ENCODE measurements at places on chromosomes 3 and 15.

DNA sequence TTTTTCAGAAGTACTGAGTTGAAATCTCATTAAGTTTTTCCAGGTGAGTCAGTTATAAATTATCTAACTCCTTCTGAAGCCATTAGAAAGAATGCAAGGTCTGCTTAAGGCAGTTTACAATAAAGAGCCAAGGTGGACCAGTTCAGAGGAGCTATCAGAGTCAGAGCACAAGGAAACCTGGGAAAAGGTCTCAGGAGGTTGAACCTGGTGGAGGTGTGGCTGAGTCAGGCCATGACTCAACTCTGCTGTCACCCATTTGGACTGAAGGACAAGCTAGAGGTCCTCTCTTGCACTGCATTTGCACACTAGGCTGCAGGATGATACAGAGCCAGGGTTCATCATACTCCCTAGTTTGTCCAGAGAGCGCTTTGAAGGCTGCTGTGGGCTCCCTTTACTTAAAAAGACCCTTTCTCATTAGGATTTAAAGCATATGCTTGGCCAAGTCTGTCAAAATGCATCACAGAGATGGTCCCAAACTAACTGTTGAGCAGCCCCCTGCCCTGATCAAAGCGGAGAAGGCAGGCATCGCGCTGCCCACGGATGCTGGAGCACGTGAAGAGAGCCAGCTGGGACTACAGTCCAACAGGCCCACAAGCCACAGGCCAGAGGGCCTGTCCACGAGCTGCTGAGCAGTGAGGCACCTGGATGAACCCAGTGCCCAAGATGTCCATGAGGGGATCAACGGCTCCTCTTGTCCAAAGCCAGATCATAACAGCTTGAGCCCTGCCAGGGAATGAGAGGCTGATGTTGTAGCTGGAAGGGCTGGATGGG is 26.0 kb upstream of the MRPS22 start:
- DNase-seq: no peak

DNA sequence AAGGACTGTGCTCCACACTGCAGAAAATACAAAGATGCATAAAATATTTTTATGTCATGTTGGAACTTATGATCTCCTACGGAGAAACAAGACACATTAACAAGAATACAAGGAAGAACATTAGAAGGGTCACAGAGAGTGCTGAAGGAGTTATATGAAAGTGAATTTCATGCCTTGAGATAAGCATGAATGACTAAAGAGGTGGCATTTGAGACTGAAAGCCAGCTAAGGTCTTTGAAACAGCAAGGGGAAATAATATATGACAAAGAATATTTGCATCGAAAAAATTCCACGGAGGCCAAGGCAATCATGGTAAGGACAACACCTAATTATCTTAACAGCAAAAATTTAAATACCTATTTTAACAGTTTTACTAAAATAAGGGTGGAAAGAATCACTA is 12.5 kb downstream of the GSK3B start:
- no peak for DNase-seq

DNA sequence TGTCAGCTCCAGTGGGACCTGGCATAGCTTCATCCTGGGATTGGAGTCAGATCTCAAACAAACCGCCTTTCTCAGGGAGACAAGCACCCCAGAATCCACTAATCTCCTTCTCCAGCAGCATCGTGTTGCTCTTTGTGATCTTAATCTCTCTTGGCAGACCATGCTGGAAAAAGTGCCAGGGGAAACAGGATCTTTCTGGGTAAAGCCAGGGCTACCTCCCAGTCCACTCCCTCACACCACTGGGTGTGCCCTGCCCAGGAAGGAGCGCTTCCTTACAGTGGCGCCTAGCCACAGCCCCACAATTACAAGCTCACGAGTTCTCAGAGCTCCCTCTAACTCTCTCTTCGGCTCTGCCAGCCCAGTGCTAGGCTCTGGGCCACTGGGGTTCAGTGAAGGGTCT is 32.2 kb downstream of the RPLP1 start:
- no peak for DNase-seq

GRCh38 chr15:62419192-62419591 is 254.1 kb upstream of the C2CD4B start:
- DNase-seq: no peak

- DNase-seq: no peak
Observed at GRCh38 chr3:152241142-152242017, 27.3 kb upstream of the MBNL1 start.

- no peak for DNase-seq
Observed at GRCh38 chr3:56622381-56622780, 60.7 kb downstream of the TASOR start.

DNA sequence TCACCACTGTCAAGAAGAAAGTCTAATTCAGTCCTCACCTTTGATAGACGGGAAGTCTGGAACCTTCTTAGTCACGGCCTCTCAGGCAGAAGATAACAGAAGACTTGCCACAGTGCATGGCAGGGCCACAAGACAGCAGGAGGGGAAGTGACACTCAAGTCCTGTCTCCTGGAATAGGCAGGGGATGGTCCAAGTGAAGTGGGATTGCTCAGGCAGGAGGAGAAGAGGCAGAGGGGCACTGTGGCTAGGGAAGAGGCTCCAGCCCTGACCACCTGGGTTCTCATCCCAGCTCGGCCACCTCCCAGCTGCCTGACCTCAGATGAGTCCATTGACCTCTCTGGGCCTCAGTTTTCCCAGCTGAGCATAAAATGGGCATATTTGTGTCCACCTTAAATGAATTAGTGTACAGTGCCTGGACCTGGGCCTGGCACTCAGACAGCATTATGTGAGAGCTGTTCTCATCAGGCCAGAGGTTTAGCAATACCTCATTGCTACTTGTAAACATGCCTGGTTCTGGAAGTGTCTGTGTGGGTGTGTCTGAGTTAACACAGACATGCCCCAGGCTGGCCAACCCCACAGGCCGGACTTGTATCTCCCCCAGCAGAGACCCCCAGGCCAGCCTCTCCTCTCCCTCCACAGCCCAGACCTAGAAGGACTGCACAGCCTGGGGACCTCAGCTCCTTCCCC is 11.5 kb upstream of the PCSK6 start:
- no peak for DNase-seq

- DNase-seq: no peak
Observed at GRCh38 chr3:3170998-3171397, 8.5 kb downstream of the CRBN start.

GRCh38 chr3:146712806-146713205 is 107.7 kb upstream of the PLSCR5 start:
- no peak for DNase-seq

DNA sequence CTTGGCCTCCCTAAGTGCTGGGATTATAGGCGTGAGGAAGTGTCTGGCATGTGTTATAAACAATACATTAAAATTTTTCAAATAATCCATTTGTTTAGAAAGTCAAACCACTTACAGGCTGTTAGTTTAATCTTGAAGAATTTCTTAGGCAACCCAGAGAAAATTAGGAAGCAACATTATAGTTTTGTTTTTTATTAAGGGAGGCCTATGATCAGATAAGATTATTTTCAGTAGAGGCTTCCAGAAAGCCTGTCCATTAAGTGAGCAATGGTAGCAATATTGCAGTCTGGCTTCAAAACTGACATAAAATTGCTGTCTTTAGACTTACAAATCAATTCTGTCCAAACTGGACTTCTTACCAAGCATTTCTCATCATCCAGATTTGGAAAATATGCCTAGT is 49.6 kb downstream of the CD47 start:
- DNase-seq: no peak

GRCh38 chr3:56347219-56347871 is 120.9 kb downstream of the ERC2 start:
- DNase-seq: peak; percentile 40

GRCh38 chr3:38036286-38036685 is 2.7 kb upstream of the DLEC1 start:
- no peak for DNase-seq

- DNase-seq: no peak
Observed at GRCh38 chr15:79442911-79443310, 10.8 kb downstream of the MINAR1 start.

DNA sequence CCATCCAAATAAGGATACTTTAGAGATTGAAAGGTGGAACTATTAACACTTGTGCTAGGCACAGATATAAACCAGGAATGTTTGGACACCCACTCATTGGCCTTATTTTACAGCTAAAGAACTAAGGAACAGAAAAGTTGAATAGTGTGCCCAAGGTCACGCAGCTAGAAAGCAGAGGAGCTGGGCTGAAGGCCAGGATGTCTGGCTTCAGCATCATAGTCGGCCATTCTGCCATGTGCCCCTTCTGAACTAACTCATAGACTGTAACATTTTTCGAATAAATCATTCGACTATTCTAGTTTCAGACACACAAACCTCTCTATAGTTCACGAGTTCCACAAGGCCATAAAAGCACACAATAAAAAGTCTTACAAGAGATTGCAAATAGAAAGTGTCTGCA is 71.1 kb downstream of the SUMF1 start:
- no peak for DNase-seq

DNA sequence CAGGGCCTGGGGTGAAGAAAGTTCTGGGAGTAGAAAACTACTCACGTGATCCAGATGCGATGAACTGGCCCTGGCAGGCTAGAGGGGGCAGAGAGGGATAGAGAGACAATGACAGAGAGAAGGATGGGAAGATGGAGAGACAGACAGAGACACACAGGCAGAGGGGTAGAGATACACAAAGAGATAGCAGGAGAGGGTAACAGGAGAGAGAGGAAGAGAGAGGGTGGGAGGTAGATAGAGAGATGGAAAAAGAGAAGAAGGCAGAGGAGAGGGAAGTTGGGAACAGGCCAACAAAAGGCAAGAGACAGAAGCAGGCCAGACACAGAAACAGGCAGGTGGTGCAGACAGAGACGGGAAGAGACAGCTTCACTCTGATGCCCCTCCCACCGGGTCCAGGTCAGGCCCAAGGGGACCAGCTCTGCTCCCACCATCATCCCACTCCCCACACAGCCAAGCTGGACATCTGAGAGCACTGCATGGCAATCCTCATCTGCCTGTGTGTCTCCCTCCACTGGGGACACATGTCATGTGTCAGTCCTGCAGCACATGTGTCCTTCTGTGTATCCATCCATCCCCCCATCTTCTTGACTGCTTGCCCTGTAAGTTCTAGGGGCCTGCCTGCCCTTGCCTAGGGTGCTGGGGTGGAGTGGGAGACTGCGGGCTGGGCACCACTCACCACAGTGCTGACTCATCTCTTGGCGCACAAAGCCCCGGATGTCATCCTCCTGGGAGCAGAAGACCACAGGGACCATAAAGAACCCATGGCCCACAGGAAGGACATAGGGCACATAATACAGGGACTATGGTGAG is 2.2 kb upstream of the UCN2 start:
- no peak for DNase-seq

DNA sequence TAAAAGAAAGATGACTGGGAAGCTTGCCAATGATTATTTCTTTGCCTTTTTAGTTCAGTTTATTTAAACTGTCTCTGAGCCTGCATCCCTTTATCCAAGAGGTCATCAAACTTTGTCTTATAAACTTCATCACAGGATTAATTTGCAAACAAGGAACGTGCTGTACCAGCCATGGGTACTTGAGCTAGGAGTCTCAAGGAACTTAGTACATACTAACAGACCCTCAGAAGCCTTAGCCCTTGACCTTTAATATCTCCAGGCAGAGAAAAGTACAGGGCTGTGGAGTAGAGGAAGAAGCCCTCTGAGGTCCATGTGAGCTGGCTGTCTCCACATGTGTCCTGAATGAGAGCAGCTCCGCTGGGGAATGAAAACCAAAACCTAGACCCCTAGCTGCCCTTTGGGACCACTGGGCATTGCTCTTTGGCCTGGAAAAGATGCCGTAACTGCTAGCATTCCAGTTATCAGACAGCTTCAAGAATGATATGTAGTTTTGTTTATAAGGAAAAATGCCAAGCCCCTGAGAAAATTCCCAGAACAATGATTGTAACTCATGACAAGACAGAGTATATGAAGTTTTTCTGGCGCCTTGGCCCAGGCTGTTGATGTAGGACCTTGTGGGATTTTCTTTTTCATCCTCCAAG is 92.1 kb downstream of the ASB7 start:
- DNase-seq: no peak

DNA sequence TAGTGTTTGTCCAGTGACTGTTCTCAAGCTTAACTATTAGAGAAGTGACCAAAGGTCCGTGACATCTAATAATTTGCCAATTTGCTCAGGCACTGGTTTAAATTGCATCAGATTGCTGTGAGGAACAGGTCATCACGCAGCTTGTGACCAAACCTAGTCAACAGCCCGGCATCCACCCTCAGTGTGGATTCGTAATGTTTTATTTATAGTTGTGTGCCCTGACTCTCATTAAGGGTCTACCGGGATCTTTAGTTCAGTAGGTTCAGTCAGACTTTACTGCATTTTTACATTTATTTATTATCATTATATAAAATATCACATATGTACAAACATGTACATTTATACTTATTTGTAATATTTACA is 46.4 kb upstream of the PGPEP1L start:
- DNase-seq: no peak

GRCh38 chr3:122356402-122356801 is 26.6 kb downstream of the MIX23 start:
- no peak for DNase-seq

- DNase-seq: no peak
Observed at GRCh38 chr15:64152507-64153387, 1.2 kb downstream of the SNX22 start.

- DNase-seq: no peak
Observed at GRCh38 chr3:197022405-197023231, 7.0 kb downstream of the MELTF start.

GRCh38 chr15:73906346-73907034 is 19.8 kb upstream of the LOXL1 start:
- DNase-seq: no peak

GRCh38 chr3:54968546-54969172 is 40.8 kb upstream of the LRTM1 start:
- no peak for DNase-seq

DNA sequence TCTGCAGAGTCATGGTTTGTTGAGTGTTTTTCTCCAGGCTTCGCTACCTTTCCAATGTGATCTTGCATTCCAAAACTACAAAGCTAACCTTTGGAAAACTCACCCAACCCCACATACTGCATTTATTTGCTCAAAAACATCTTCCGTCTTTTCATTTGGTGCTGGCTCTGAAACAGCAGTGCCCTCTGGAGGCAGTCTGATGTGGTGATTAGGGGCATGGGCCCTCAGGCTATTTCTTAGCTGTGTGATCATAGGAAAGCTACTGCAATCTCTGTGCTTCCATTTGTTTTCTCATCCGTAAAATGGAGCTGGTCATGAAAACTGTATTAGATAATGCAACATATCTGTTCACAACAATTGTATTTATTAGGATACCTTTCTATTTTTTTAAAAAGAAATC is 47.0 kb downstream of the MTHFS start:
- no peak for DNase-seq

- DNase-seq: no peak
Observed at GRCh38 chr3:101695779-101696372, 9.4 kb upstream of the RPL24 start.

GRCh38 chr15:64751464-64751863 is 23.9 kb downstream of the RBPMS2 start:
- no peak for DNase-seq

GRCh38 chr3:100352296-100353231 is 18.0 kb downstream of the NIT2 start:
- no peak for DNase-seq

DNA sequence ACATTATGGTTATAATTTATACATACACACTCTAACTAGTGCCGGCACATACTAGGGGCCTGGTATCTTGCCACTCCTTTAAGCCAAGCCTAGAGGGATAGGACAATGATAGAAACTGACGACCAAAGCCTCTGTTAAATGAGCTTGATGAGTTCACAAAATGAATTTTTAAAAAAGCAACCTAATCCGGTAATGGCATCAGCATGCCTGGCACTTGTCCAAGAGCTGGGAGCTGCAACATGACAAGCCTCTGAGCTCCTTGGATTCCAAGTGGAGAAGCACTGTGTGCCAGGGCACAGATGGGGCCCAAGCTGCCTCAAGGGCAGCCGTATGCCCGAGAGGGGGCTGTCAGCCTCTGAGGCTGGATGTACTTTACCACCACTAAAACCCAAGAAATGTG is 9.7 kb downstream of the ETV5 start:
- DNase-seq: no peak
